ENCODE measurements at places on chromosomes 13 and 19.

DNA sequence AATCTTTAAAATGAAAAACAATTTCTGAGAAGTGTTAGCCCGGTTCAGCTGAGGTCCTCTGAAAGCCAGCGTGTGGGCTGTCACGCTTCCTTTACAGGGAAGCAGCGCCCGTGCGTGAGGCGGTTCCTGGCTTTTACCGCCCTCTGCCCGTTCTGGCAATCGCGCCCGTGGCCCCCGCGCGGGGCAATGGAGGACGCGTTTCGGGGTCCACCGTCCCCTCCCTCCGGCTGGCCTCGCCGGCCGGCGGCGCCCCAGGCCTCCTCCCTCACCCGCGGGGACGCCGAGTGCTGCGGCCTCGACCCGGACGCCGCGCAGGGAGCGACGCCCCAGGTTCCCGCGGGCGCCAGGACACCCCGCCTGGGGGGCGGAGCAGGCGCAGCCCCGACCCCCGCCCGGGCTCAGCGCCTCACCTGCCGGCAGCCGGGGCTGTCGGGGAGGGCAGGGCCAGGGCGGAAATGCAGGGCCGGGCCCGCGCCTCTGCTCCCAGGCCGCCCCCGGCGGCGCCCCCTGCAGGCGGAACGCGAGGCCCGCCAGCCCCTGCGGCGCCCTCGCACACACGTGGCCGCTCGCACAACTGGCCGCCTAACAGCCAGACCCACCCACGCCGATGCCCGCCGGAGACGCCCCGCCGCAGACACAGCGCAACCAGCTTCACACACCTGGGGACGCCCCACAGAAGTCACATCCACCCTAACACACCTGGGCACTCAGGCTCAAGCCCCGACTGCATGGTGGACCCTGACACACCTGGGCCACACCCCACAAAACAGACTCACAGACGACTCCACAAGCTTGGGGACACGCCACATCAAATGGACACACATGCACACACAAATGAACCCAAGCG lies at the start of gene GGACT:
Gene GGACT, minus strand, starts transcription at position 459 of the 847 bp plus-strand sequence. CDS start 56,198 bp downstream, outside the sequence.
- peak; percentile 74 for DNase-seq

GRCh38 chr19:795073-795611 lies 2.1 kb upstream of the PTBP1 start:
- DNase-seq, result no peak

DNA sequence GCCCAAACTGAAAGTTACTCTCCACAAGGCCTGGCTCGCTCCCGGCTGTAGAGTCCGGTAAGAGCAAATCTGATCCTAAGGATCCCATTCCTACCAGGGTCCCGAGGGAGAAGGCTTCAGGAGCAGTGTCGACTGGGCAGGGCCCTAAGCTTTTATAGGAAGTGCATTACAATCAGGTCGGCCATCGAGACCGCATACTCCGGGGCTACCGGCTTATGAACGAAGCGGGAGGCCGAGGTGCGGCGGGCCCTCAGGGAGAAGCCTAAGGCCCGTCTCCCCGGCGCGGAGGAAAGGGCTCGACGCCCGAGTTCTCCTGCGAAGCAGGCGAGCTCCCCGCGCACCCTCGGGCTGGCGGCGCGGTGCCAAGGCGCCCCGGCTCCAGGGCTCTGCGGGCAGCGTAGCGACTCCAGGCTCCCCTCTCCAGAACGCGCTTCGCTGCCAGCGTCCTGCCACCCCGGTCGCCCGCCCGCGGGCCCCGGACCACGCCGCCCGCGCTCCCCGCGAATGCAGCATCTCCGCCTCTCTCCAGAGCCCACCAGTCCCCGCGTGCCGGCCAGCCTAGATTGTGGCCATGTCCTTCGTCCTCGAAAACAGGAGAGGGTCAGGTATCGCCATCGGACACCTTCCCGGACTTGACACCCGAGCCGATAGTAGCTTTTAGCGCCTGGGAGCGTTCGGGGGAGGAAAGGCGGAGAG lies 1.4 kb downstream of the EFNB2 start:
- DNase-seq, result peak; percentile 55

DNA sequence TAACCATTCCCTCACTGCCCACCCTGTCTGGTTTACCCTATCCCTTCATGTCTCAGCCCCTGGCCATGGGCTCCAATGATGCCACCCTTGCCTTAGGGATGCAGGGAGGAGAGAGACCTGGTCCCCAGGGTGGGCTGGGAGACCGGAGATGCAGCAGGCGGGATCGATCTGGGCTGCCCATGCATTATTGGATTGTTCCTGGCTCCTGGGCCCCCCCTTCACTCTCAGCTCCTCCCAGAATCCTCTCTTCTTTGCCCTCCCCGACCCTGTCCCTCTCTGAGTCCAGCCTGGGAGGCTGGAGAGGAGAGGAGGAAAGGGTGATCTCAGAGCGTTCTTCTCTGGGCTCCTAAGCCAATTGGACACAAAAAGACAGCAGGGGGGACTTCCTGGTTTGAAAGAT lies 5.8 kb downstream of the KASH5 start:
- DNase-seq, result no peak

DNA sequence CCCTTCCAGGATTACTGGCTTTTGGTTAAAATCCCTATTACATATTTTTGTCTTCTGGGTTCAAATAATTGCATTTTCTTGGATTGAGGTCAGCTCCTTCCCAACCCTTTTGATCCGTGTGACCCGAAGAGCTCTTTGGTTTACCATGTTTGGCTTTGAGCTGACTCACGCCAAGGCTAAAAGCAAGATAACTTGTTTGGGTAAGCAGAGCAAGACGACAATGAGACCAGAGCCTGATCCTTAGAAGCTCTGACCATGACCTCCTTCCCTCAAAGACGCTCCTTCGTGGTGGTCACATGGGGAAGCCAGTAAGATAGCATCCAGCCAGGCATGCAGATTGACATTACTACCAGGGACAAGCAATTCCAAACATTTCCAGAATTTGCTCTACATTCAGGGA lies 153.8 kb downstream of the DCT start:
- no peak for DNase-seq

GRCh38 chr19:45569619-45570421 lies 14.8 kb downstream of the OPA3 start:
- peak; percentile 80 for DNase-seq

GRCh38 chr13:91698767-91699166 lies 300.3 kb downstream of the GPC5 start:
- no peak for DNase-seq

- DNase-seq, result peak; percentile 9
Measured at GRCh38 chr13:99545979-99546378, 44.7 kb downstream of the TM9SF2 start.

- DNase-seq, result peak; percentile 77
Measured at GRCh38 chr19:18612772-18613588, at the start of gene TMEM59L. Gene TMEM59L, plus strand, starts transcription at chr19:18612870. Its CDS starts 89 bp downstream, at chr19:18612959.

DNA sequence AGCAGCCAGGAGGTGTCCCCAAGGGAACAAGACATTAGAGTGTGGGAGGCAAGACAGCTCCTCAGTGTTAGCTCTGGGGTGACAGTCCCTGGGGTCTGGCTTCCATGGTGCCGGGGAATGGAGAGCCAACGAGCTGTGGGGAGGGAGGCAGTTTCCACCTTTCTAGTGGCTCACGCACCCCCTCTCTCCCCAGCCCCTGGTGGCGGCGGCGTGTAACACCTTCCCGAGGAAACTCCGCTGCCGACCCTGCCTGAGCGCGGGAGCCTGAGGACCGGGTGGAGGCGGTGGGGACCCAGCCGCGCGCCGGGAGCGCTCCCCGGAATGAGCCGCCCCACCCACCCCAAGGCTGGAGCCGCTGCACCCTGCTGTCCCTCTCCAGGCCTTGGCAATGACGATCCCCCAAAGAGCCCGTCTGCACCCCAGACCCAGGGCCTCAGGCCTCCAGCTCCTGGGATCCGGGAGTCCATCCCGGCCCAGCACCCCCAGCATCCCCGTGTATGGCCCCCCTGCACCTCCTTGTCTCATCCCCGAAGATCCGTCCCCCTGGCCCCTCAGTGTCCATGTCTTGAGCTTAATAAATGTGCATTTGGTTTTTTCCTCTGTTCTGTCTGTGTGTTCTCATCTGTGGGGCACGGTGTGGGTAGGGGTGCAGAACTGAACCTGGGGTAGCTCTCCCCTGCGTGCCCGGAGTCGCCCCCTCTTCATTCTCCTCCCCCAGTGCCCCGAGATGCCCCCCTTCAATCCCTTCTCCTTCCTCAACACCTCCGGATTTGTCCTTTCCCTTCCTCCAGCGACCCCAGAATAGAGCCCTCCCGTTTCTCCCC lies 622 bp upstream of the FXYD5 start:
- peak; percentile 79 for DNase-seq

DNA sequence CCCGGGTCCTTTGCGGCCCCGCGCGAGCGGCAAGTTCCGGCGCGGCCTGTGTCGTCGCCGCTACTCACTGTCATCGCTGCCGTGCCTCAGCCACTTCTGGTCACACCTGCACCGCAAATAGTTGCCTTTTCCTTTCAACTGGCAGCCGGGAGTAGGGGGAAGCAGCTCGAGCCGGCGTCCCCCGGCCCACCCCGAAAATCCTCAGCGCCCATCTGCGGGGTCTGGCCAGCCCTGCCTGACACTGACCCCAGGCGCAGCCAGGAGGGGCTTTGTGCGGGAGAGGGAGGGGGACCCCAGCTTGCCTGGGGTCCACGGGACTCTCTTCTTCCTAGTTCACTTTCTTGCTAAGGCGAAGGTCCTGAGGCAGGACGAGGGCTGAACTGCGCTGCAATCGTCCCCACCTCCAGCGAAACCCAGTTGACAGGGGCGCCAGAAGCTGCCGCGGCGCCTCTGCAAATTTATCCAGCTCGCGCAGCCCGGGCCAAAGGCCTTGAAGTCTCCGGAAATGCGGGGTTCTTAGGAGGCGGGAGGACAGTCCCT lies 1.7 kb downstream of the PDX1 start:
- peak; percentile 43 for DNase-seq

- no peak for DNase-seq
Measured at GRCh38 chr19:3668331-3669081, 31.8 kb downstream of the PIP5K1C start.

DNA sequence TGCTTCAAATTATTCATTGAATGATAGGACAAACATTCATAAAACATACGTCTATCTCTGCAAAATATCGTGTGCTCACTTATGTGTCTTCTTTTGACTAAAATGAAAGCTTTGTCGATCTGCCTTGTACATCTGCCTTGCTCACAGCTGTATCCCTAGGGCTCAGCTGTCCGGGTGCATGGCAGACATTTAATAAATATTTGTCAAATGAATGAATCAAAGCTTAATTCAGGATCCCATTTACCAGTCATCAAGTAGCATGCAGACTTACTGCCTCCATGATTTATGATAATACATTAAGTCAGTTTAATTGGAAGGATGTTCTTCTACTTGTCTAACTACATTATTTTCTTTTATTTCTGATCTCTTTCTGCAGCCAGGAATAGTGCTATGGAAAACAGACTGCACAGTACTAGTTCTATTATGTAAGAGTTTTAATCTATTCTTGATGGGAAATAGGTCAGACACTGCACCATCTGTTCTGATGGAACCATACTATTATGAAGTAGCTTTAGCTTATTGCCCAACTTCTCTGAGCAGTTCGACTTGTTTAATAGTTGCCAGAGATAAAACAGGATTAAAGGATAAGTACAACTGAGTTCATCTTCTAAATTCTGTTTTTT lies 13.2 kb downstream of the SLC46A3 start:
- no peak for DNase-seq

DNA sequence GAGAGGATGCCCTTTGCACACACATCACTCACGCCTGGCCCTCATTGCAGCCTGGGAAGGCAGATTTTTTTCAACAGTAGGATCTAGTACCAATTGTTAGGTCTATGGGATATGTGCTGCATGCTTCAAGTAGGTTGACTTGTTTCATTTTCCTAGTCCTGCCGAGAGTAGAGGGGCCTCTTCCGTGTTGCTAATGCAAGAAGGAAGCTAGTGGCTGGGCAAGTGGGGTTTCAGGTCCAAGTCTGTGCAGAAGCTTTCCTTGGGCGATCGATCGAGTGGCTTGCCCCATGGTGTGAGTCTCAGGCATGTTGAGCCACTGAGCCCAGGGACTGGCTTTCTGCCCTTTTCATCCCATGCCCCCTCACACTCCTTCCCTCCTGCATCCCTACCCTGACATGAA lies 13.7 kb downstream of the ILF3 start:
- DNase-seq, result no peak

- DNase-seq, result peak; percentile 90
Measured at GRCh38 chr19:7858109-7858770, 15.9 kb downstream of the PRR36 start.

GRCh38 chr19:49683814-49684250 lies 5.6 kb upstream of the ADM5 start:
- DNase-seq, result no peak

GRCh38 chr19:3536429-3537100 lies 2.4 kb upstream of the TEKTIP1 start:
- no peak for DNase-seq

- no peak for DNase-seq
Measured at GRCh38 chr13:76804801-76805200, 81.4 kb downstream of the KCTD12 start.

DNA sequence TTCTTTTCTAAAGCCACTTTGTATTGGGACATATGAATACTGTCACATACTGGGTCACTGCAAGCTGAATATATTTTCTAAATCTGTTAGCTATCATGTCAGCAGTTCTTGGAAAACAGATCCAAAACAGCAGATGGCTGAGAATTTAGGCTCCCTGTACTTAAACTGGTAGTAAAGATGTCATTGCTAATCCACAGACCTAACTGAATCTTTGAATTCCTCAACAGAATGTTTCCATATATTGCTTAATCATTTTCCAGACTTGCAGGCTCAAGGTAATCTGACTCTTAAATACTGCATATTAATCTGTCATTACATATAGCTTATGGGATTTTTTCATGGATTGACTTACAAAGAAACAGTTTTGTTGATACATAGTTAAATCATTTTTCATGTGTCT lies 639.0 kb upstream of the KLHL1 start:
- DNase-seq, result no peak
